ENCODE measurements at places on chromosomes 11 and 22.

- no peak for DNase-seq
These were observed 1.9 kb upstream of the LTBP3 start for GRCh38 chr11:65559951-65560537.

DNA sequence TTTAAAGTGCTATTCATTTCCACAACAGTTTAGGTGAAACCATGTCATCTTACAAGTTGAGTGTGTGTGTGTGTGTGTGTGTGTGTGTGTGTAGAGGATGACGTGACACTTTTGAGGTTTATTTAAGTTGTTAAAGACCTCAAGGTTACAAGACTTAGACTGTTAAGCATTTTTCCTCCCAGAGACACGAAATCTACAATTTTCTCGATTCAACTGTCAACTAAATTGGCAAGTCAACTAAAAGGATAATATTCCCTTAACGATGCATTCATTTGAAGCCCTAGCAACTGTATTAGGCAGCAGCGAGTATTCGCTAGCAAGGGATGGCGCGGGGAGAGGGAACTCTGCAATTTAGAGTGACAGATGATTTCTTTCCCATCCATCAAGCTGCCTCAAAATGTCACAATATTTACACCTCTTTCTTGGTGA, 17.6 kb upstream of the BDNF start:
- no peak for DNase-seq

GRCh38 chr11:134607963-134608750, 196.1 kb upstream of the B3GAT1 start:
- no peak for DNase-seq

DNA sequence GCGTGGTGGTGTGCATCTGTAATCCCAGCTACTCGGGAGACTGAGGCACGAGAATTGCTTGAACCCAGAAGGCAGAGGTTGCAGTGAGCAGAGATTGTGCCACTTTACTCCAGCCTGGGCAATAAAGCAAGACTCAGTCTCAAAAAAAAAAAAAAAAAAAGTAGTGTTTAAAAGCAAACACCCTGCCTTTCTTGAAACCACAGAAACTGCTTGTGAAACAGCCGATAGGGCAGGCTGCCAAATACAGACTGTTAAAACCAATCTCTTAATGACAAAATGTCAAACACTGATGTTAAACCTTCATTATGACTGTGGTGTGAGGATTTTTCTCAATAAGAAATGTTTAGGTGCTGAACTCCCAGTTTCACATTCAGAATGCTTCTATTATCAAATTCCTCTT, 27.3 kb downstream of the MARK2 start:
- DNase-seq: peak; percentile 80

GRCh38 chr11:122692444-122692843, 36.9 kb downstream of the UBASH3B start:
- DNase-seq: no peak

GRCh38 chr11:64687643-64688533, 35.1 kb downstream of the NRXN2 start:
- no peak for DNase-seq

DNA sequence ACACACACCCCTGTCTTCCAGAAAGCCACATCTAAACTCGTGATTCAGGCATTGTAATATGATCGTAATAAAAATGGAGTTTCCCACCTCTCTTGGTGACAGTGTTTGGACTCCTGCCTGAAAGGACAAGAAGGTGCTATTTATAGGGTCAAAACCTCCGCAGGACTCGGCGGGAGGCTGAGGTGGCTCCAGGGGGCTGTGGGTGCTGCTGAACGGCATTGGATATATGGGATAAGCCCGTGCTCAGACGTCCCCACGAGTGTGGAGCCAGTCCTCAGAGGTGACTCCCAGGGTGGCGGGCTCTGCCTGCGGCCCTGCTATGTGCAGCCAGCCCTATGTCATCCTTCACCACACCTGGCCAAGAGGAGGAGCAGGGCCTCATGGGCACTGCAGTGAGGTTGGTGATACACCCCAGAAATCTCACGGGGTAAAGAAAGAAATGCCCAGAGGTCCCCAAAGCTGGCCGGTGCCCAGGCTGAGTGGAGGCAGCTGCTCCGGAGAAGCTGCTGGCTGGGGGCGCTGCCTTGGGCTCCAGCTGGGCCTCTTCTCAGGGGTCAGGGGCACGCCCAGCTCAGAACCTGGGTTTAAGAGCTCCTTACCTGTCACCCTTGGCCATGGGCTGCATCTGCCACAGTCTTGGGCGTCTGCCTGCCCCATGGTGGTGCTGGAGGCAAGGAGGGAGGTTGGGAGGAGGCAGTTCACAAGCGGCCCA, 5.1 kb upstream of the OSBPL5 start:
- peak; percentile 21 for DNase-seq

- no peak for DNase-seq
These were observed 3.4 kb downstream of the CAPN1 start for GRCh38 chr11:65185171-65185570.

- no peak for DNase-seq
These were observed 4.1 kb downstream of the CLCF1 start for GRCh38 chr11:67369275-67369674.

DNA sequence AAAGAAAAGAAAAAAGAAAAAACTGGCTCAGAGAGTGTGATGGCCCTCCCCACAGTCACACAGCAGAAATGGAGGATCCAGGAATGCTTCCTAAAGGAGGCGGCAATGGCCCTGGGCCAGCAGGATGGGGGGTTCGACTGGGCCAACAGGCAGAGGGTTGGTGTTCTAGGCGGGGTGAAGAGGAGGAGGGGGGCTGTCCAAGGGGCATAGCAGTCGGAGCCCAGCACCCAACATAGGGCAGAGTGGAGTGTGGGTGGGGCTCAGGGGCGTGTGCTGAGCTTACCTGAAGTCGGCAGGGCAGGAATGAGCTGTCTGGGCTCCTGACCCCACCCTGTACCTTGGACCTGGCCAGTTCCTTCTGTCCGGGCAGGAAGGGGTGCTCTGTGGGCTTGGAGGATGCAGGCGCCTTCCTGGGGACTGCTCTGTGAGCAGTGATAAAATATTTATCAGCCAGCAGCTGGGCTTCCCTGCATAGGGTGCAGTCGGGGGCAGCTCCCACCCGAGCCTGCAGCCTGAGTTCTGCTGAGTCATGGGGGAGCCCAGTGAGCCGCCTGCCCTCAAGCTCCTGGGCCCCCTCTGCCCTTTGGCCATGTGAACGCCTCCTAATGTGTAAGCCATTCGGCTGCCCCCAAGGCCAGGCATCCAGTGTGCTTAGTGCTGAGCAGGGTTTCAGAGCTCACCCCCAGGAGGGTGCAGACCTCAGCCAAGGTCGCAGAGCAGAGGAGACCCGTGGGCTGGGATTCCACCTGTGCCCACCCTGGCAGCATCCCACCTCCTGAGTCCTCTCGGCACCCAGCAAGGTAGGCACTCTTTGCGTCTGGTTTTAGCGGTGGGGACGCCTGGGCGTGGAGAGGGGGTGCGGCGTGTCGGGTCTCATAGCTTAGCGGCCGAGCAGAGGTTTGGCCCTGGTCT, 25.3 kb upstream of the PRR5 start:
- no peak for DNase-seq

GRCh38 chr11:75154646-75155569, 4.0 kb downstream of the SLCO2B1 start:
- no peak for DNase-seq

- DNase-seq: no peak
These were observed 7.6 kb downstream of the KLHL35 start for GRCh38 chr11:75425422-75425821.

- no peak for DNase-seq
These were observed 8.0 kb upstream of the DSCAML1 start for GRCh38 chr11:117805045-117805444.

GRCh38 chr22:23110190-23110921, 31.4 kb downstream of the RSPH14 start:
- no peak for DNase-seq

GRCh38 chr11:83195143-83195466, 1.6 kb downstream of the ANKRD42 start:
- DNase-seq: no peak

- no peak for DNase-seq
These were observed 130.1 kb upstream of the ZC3H12C start for GRCh38 chr11:109963101-109963500.

DNA sequence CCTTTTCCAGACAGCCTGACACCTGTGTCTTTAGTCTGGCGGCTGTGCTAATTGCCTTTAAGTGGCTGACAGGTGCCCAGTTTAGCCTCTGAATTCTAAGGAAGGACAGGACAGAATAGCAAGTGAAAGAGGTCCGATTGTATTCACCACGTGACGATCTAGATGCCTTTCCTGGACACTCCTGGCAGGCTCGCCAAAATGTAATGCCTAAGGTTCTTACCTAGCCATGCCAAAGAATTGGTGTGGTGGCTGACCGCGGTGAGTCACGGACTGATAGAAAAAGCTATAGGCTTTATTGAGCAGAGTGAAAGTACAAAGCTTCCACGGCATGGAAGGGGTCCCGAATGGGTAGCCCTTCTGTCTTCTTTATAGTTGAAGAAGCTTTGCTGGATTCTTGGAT, 26.7 kb downstream of the ANKRD42 start:
- no peak for DNase-seq

GRCh38 chr11:130731401-130731800, 184.9 kb downstream of the SNX19 start:
- DNase-seq: no peak

- no peak for DNase-seq
These were observed 88.3 kb downstream of the TSPAN18 start for GRCh38 chr11:44814881-44815592.

- no peak for DNase-seq
These were observed 63.7 kb downstream of the RAB30 start for GRCh38 chr11:83007909-83008580.

DNA sequence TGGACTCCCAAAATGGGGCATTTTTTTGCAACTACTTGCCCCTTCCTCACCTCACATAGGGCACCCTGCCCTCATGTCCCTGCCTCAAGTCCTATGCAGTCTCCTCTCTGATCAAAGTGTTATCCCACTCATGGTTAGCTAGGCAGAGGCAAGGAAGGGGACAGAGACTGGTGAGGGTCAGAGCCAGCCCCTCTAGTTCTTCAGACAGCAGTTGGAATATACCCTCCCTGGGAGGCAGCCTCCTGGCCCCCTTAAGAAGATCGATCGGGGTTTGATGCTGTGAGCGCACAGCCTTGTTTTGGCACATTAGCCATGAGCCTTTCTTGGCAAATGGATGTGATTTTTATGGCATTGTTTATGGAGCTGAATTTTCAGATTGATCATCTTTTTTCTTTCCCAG, 436.9 kb downstream of the BUD13 start:
- no peak for DNase-seq
